ENCODE measurements at places on chromosomes 7 and 10.

GRCh38 chr10:82680608-82681007 lies 805.6 kb downstream of the NRG3 start:
- DNase-seq, result no peak

- no peak for DNase-seq
Measured at GRCh38 chr10:44745920-44746319, 165.2 kb upstream of the TMEM72 start.

DNA sequence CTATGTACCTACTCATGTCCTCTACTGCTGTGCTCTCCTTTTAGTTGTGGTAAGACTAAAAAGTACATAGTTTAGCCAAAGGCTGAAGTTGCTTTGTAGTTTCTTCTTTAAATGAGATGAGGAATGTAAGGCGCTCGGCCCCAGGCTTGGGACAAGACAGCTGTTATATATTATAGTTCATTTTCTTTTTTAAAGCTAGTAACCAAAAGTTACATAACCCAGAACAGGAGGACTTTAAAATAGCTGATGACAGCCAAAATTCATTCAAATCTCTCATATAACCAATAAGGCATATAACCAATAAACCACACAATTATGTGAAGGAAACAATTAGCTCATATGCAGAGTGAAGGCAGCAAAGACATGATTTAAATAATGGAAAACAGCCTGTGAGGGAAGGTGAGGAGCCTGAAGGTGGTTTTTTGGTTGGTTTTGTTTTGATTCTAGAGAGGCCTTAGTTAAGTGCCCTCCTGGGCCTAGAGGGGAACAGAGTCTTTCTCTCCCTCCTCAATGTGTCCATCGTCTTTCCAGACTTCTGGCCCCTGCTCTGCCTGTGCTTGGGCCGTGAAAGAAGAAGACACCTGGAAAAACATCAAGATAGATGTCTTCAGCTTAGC lies 35.8 kb downstream of the SLC26A4 start:
- DNase-seq, result no peak

DNA sequence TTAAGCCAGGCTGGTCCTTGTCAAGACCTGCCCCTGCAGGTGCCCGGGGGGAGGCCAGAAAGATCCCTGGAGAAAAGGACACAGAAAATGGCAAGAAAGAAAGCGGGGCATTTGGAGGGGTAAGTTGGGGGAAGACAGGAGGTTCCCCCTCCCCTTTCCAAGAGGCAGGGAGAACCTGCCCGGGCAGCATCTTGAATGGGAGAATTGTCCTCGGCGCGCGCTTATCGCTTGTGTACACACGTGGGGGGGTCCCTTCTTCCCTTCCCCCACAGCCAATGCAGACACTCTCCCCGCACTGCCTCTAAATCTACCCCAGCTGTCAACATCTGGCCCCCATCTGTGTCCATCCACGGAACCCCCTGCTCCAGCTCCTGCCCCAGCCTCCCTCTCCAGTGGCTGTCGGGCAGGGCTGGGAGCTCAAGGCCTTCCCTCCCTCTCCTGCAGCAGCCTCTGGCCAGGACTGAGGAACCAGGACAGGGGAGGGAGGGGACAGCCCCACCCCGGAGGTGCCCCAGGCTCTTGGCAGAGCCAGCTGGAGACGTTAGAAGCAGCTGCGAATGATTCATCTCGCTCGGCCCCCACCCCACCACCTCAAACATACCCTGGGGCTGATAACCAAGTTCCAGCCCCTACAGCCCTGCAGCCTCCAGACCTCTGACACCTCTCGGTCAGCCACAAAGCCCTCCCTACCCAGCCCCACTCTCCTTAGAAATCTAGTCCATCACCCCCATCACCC lies 25.3 kb downstream of the EPHB4 start:
- no peak for DNase-seq

GRCh38 chr7:54858008-54858692 lies 99.1 kb upstream of the SEC61G start:
- no peak for DNase-seq

GRCh38 chr10:43945094-43945730 lies 296.5 kb upstream of the ZNF32 start:
- no peak for DNase-seq

GRCh38 chr7:28070297-28071055 lies 110.1 kb downstream of the JAZF1 start:
- DNase-seq, result no peak

- peak; percentile 76 for DNase-seq
Measured at GRCh38 chr10:76984559-76985443, 652.8 kb downstream of the KCNMA1 start.

- DNase-seq, result no peak
Measured at GRCh38 chr10:104049504-104050250, 36.0 kb downstream of the COL17A1 start.

GRCh38 chr10:102675666-102676533 lies 31.6 kb downstream of the TRIM8 start:
- DNase-seq, result no peak

GRCh38 chr10:88879534-88880281 lies at the start of gene STAMBPL1:
TSS of gene STAMBPL1 (plus strand) at chr10:88880245. CDS start at chr10:88901709, 21,464 bp downstream.
- peak; percentile 24 for DNase-seq

DNA sequence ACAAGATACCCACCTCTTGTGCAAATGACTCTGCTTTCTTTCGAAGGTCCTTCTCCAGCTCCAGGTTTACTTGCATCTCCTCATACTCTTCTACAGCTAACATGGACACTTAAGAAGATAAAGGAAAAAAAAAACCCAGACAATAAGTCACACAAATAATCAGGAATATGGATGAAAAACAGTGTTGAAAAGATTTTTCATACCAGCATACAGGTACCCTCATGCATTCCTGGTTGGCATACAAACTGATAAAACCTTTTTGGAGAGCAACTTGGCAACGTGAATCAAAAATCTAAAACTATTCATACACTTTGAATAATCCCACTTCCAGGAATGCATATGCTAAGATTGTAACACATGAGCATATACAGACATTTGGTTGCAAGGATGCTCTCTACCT lies 60.1 kb downstream of the SHTN1 start:
- DNase-seq, result no peak

DNA sequence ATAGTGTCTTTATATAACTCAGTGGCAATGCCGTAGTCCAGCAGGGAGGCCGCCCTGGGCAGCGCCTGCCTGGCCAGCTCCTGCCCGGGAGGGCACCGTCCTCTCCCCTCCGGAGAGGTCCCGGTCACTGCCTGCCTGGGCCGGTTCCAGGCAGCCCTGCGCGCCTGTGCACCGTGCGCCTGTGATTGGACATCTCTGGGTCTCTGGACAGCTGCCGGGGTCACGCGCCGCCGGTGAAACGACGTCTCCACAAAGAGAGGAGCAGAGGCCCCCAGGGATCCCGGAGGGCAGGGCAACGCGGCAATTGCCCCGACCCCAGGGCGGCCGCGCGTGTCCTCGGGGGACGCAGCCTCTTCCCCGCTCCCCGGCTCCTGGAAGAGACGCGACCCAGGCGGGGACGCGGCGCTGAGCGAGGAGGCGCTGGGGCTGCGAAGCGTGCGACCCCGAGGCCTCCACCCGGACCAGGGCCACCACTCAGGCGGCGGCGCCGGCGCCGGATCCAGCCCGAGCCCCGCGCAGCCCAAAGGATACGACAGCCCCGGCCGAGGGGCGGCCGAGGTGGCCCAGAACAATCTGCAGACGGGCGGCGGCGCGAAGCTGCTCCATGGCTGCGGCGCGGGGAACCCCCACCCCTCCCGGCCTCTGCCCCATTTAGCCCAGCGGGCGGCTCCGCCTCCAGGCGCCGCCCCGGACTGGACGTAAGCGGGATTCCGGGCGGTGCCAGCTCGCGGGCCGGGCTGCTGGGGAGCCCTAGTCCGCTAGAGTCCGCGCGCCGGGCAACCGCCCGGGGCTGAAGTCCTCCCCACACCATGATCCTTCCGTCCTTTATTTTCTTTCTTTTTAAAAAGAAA lies at the start of gene PHYH:
PHYH (minus strand) TSS at position 628 of the 851 bp plus-strand sequence; CDS start at position 606, 22 bp downstream.
- DNase-seq, result peak; percentile 69

DNA sequence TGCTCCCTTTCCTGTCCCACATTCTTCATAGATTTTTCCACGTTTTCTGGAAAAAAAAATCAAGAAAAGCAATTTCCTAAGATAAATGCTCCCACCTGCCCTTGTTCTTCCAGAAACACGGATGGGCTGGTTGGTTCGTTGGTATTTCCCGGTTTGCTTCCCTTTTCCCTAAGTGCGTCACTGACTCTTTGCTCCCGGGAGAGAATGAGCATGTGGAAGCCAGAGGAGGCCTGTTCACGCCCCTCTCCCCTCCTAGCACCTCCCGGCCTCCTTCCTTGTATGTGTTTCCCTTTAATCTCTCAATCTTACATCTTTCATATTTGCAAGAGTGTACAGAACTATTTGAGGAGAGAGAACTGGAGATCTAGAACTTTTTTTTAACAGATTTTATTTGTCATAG lies 442.0 kb downstream of the GFRA1 start:
- DNase-seq, result no peak

GRCh38 chr7:142319970-142320369 lies 62.1 kb upstream of the PRSS58 start:
- DNase-seq, result no peak

DNA sequence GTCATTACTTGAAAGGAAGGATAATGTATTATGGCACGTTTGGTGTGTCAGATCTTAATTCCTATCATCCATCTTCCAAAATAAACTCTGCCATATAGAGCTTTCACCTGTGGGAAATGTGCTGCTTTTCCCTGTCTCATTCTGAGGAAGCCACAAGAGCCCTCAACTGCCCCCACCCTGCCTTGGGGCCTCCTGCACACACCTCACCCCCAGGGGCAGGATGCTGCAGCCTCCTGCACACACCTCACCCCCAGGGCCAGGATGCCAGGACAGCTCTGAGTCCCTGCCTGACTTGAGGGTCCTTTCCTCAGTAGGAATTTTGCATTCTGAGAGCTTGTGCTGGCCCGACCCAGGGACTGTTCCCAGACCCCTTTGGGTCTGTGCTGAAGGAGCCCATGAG lies 67.1 kb downstream of the COL13A1 start:
- no peak for DNase-seq

DNA sequence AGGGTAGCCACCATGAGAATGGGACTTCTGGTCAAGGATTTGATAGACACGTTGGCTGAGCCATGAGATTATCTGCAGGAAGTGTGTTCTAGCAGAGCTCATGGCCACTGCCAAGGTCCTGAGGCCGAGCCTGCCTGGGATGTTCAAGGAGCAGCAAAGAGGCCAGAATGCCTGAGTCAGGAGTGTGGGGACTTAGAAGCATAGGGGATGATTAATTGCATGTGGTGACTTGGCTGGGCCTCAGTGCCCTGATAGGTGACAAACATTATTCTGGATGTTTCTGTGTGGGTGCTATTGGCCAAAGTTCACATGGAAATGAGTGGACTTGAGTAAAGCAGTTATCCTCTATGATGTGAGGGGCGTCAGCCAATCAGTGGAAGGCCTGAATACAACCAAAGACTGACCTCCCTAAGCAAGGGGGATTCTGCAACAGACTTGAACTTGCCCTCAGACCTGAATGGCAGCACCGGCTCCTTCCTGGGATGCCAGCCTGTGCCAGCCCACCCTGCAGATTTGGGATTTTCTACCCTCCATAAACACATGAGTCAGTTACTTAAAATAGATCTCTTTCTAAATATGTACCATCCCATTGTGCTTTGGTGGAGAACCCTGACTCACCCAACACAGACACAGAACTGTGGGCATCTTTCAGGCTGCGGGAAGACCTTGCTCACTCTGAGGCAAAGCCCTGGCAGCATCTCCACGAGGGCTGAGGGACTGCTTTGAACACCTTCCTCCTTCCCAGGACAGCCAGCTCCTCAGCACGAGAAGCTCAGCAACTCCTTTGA lies 363.9 kb upstream of the MGMT start:
- DNase-seq, result no peak

GRCh38 chr10:44811072-44811471 lies 100.1 kb upstream of the TMEM72 start:
- no peak for DNase-seq

- DNase-seq, result no peak
Measured at GRCh38 chr10:35040760-35041501, 49.2 kb downstream of the CUL2 start.

DNA sequence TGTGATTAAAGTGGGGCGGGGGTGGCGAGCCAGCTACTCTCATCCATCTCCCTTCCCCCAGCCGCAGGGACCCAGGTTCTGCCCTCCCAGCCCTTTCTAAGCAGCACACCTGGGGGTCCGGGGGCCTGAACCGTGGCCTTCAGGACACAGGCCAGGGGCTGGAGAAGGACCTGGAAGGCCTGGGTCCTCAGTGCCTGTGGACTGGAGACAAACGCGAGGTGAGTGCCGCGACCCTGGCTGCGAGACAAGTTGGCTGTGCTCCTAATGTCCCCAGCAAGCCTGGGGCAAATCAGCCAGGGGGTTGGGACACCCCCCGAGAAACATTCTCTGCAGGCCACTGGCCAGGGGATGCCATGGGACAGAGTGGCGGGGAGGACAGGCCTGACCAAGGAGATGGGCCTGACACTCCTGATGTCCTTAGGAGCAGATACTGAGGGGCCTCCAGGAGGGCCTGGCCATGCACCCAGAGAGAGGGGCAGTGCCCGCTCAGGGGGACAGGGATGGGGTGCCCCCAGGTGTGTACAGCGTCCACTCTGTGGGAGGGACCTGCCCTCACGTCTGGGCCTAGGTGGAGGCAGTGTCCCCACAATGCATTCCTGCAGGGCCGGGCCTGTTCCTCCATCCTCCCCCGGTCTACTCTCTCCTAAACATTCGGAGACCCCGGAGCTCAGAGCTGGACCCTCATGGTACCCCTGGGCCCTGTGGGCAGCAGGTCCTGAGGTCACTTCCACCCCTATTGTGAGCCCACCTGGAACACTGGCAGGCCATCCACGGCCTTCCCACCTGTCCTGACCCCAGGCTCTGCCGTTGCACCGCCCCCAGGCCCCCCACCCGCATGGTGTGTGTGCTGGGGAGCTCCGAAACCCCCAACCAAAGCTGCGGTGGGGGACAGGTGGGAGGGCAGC lies 13.1 kb downstream of the BRAT1 start:
- no peak for DNase-seq

GRCh38 chr7:22329816-22330524 lies 27.0 kb downstream of the RAPGEF5 start:
- no peak for DNase-seq

- no peak for DNase-seq
Measured at GRCh38 chr10:63429281-63429680, 36.5 kb downstream of the JMJD1C start.

DNA sequence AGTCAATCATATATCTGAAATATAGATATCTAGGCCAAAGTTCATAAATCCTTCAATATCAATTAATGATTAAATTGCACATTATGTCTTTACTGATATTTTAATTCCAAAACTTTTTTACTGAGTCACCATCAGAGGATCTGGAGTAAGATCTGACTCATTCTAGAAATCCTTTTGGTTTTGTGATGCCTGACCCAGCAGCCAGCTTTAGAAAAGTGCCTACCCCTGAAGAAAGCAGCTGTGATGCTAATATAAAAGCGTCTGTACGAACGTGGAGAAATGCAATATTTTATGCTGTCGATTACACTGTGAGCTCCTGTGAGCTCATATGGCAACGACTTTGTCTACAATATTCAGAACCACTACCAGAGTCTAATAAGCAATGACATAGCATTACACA lies 142.5 kb upstream of the LRRTM3 start:
- DNase-seq, result no peak

DNA sequence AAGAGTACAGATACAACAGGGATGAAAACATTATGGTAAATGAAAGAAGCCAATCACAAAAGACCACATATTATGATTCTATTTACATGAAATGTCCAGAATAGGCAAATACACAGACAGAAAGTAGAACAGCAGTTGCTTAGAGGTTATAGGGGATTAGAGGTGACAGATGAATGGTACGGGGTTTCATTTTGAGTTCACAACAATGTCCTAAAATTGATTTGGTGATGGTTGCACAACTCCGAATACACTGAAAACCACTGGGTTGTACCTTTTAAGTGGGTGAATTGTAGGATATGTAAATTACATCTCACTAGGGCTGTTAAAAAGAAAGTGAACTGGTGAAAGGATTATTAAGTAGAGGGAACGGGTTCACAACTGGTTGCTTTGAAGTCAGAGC lies 76.3 kb upstream of the MRLN start:
- no peak for DNase-seq
